Amygdala (tissue), 56 donors: ENCODE measurements at places on chromosomes 5 and 9.

DNA sequence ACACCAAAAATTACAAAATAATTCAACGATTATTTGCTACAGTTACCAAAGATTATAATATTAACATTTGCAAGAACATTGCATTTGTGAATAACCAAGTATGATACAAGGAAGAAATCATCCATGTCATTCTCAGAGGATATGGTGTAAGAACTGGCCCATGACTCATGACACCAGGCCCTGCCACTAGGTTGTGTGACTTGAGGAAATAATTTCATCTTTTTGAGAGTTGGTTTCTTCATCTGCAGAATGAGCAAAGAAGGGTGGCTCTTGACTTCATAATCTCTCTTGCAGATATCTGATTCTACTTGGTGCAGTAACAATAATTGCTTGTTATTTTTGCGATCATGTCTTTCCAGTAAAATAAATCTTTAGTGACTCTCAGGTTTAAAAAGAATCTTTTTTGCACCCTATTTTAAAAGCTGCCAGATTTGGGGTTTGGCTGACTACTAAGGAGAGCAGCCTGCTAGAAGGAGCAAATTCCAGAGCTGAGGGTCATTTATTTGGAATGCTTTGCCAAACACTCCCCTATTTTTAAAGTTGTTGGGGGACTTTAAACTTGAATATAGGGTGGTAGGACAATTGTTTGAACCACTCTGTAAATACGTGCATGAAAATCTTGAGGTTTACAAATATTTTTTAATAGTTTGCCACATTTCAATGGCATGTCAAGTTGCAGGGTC, 23.5 kb downstream of the ITGA1 start:
- DNase-seq, result no peak

- DNase-seq, result no peak
Observed at GRCh38 chr5:82925061-82925411, 152.2 kb downstream of the TMEM167A start.

GRCh38 chr9:98819231-98819630, 11.8 kb downstream of the GALNT12 start:
- no peak for DNase-seq

GRCh38 chr5:7541898-7542297, 146.0 kb downstream of the ADCY2 start:
- no peak for DNase-seq

DNA sequence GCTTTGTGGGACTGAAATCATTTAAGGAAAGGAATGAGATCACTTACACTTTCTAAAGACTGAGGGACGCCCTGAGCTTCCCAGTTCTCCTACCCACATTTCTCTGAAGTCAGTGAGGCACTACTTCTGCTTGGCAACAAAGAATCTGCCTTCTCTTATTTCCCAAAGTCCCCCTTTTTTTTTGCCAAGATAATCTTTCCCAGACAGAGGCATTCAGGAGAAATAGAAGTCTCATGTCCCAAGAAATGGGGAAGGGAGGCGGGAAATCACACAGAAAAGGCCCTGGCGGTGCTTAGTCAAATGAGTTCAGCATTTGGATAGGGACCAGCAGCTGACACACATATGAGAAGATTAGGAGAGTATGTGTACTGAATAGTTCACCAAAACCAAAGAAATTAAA, 159.7 kb downstream of the MUSK start:
- DNase-seq, result peak; percentile 4

DNA sequence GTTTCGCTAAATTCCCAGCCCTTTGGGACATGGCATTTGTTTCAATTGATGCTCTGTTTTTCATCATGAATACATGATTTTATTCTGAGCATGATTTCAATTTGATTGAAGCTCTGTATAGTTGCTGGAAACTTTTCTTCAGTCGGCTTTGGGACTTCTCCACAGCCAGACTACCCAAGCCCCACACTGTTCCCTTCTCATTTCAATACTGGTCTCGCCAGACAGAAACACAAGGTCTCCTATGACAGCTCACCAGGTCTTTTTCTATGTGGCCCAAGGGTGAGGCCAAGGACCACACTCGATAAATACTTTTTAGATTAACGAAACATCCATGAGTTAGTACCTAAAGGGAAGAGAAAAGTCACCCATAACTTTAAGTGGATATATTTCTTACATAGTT, 132.2 kb downstream of the ARL15 start:
- DNase-seq, result no peak

DNA sequence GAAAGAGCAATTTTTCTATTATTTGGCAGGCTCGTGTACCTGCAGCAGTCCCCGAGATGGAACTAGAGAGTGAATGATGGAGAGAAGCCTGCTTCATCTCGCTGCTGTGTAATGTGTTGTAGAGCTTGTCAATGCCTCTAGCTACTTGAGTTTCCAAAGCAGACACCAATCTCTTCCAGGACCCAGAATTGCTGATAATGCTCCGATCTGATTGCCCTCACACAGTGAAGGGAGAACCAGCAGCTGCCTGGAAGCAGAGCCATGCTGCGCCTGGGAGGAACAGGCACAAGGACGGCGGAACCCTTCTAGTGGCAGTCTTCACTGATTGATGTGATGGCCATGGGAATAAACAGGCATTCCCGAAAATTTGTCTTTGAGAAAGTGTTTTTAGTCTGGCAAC, 288.0 kb downstream of the ICE1 start:
- no peak for DNase-seq

GRCh38 chr9:136605988-136606660, 56.6 kb upstream of the EGFL7 start:
- DNase-seq, result no peak

GRCh38 chr5:143534761-143535154, 131.3 kb upstream of the NR3C1 start:
- DNase-seq, result no peak

- no peak for DNase-seq
Observed at GRCh38 chr5:1781107-1781506, 18.5 kb downstream of the MRPL36 start.

- DNase-seq, result no peak
Observed at GRCh38 chr9:109733690-109734089, 46.3 kb upstream of the PALM2AKAP2 start.

DNA sequence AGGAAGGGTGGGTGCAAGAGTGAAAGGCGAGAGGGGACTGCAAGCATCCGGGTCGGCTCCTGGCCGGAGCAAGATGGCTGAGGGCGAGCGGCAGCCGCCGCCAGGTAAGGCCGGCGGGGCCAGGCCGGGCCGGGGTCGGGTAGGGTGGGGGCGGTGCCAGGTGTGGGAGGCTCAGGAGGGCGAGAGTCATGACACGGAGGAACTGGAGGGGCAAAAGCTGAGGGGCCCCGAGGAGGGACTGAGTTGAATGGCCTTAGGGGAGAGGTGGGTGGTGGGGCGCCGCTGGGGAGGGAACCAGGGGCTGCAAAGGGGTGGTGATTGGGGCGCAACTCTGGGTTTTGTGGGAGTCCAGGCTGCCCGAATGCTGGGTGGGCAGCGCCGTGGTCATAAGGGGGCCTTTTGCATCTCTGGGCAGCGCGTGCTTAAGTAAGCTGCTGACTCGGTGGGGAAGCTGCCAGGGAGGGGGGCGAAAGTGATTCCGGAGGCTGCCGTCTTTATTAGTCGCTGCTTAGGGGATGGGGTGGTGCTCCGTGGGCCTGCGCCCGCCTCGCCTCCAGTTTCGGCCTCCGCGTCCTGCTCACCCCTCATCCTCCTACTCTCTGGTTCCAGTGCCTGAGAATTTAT, 425 bp downstream of the PTPA start:
- no peak for DNase-seq

GRCh38 chr5:94700592-94700991, 82.1 kb downstream of the SLF1 start:
- DNase-seq, result no peak

DNA sequence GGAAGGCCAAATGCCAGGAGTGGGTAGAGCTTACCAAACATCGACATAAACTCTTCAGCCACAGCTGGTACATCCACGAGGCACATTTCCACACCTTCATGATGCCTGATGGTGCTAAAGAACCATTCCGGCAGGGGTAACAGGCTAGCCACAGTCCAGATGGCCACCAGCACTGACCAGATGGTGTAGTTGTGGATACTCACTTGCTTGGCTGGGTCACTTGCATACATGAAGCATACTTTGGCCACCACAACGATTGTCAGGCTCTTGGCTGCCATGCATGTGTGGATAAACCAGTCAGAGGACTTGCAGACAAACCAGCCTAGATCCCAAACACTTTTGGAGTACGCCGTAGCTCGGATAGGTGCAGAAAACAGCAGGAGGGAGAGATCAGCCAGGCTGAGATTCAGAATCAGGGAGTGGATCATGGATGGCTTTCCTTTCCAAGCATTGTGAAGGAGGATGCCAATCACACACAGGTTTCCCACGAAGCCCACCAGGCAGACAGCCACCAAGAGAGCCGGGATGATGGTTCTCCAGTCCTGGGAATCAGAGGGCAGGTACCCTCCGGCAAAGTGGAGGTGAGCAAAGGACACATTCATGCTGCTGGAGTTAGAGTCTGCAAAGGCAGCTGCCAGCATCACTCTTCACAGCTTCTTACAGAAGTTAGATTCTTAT, 378 bp downstream of the GPR151 start:
- DNase-seq, result no peak

DNA sequence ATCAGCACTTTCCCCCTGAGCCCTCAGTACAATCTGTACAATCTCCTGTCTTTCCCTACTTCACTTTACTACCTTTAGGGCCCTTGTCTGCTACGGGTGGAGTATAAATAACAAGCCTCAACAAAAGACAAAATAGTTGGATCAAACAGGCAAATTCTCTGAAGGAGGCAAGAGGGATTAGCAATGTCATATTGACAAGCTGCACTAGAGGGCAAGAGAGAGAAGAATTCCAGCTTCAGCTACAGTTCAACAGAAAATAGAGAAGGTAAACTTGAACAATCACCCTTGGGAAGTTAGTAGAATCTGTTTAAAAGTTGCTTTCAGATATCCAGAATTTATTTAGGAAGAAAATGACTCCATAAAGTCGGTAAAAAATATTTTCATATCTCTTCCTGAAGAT, 68.4 kb upstream of the IZUMO3 start:
- DNase-seq, result no peak

GRCh38 chr5:80761966-80762365, 107.2 kb upstream of the DHFR start:
- no peak for DNase-seq

GRCh38 chr5:132815454-132815853, 2.4 kb downstream of the SOWAHA start:
- DNase-seq, result no peak

GRCh38 chr9:91655215-91655614, 231.6 kb upstream of the NFIL3 start:
- no peak for DNase-seq

DNA sequence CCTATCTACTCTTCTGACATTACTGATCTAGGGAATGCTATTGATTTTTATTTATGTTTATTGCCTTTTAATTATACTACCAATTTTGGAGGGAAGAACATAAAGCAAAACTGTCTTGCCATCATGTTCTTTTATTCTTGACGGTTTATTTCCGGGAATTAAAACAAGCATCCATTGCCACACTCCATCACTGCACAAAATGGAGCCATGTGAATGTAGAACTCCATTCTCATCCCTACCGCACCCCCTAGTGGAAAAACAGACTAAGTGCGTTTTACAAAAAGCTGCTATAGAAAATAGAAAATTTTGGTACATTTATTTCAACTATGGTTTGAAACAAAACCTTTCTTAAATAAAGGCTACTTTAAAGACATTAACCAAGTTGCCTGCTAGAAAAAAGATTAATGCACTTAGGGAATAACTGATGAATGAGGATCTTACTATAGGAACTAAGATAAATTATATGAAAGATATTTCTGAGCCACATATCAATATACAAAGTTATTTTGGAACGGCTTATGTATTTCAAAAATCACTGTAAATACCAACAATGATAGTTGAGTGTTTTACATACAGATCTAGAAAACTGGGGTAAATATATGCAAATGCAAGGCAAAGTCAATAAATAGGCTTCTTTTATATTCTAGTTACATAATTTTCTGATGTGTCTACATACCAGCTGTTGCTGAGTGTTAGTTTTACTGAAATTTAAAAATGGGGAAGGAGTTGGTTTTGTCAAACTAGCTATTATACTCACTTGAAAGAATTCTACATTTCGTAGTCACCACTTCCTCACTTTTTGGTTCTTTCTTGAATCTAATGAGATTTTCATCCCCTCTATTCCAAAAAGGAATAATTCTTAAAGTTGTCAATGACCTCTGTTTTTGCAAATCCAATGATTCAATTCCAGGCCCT, 26.5 kb downstream of the OXCT1 start:
- DNase-seq, result no peak

- DNase-seq, result no peak
Observed at GRCh38 chr9:77649109-77649812, 1.1 kb upstream of the GNA14 start.

GRCh38 chr5:31232273-31232888, 38.9 kb downstream of the CDH6 start:
- no peak for DNase-seq

DNA sequence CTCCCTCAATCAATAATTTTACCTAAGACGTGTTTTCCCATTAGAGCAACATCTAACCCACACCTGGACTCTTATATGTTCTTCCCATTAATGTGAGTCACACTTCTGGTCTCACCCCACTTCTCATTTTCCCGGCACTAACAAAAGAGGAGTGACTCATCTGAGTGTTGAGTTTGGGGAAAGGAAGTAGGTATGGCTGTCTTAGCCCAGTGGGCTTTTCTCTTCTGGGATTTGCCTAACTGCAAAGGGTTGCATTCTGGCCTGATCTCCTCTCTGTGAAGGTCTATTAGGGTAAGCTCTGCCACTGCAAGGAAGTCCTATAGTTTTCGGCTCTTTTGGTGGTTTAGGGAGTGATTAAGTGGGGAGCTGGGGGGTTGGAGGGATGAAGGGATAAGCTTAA, 195.6 kb downstream of the KIAA0825 start:
- no peak for DNase-seq

DNA sequence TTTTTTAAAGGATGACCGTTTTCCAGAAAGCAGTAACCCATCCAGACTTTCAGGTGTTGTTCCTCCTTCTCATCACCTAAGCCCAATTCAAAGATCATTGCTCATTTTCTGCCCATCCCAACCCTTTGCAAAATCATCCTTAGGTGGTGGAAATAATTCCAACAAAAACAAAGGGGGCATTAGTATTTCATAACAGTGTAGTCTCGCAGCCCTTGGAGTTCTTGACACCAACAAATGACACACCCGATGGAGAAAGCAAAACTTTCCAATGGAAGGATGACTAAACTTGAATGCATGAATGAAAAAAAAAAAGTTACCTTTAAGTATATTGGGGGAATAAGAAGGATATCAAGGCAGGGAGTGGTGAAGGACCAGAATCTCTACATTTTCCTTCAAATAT, 117.0 kb downstream of the PAPPA start:
- DNase-seq, result no peak

DNA sequence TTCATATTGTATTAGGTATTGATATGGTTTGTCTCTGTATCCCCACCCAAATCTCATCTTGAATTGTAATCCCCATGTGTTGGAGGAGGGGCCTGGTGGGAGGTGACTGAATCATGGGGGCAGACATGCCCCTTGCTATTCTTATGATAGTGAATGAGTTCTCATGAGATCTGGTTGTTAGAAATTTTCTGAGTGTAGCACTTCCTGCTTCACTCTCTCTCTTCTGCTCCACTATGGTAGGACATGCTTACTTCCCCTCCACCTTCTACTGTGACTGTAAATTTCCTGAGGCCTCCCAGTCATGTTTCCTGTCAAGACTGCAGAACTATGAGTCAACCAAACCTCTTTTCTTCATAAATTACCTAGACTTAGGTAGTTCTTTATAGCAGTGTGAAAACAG, 187.4 kb upstream of the SLC24A2 start:
- no peak for DNase-seq
